IPS DF 6.9 (cell line): ENCODE measurements at places on chromosomes 7 and 10.

DNA sequence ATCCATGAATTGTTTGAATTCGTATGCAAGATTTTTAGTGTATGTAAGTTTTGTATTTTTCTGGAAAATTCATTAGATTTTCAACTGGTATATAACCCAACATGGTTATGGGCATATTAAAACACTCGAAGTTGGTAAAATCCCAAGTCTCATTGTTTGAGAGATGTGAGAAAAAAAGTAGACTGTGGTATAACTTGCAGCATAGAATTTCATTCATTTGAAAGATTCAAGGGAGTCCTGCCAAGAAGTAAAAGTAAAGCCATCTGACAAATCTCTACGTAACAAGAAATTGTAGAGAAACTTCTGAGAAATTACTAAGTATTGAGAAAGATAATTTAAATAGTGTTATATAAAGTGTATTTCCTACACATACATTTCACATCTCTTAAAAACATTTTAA is 40.2 kb downstream of the SEMA3E start:
- no peak for DNase-seq

DNA sequence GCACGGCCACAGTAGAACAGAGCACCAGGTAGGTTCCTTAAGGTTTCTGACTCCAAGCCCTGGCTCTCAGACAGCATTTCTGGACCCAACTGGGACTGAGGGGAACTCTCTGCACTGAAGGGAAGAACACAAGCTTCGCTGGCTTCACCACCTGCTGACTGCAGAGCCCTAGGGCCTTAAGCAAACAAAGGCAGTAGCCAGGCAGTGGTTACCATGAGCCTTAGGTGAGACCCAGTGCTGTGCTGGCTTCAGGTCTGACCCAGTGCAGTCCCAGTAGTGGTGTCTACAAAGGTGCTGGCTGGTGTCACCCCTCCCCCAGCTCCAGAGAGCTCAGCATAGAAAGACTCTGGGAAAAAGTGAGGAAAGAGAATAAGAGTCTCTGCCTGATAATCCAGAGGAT is 59.5 kb downstream of the SIRT1 start:
- DNase-seq = no peak

- DNase-seq = no peak
Observed at GRCh38 chr7:98203261-98203963, 7.8 kb upstream of the BHLHA15 start.

DNA sequence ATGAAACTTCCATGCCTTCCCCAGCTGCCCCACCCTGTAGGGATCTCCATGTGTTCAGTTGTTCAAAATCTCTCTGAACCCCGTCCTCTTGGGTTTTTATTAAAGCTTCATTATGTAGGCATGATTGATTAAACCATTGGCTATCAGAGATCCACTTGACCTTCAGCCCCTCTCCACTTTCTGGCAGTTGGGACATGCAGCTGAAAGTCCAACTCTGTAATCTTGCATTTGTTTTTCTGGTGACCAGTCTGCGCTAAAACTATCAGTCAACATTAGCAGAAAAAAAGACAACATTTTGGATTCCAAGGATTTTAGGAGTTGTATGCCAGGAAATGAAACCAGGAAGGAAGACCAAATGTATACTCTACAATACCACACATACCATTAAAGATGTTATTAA is 1115.1 kb downstream of the XPNPEP1 start:
- no peak for DNase-seq

GRCh38 chr7:46622251-46622650 is 701.2 kb upstream of the IGFBP3 start:
- DNase-seq = no peak

DNA sequence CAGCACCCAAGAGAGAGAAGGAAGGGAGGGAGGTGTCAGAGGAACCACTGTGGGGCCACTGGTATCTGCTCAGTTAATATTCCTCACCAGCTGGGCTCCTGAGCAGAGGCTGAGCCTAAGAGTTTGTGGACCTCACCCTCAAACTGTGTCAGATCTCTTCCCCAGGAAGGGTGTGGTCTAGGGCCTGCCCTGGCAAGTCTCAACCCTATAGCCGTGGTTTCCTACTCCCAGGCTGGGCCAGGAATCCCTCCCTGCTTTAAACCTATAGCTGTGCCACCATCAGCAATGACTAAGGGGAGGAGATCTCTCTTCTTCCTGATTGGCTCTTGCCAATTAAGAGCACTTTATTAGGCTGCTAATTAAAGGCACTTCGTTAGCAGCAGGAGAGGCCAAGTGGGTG is 29.9 kb downstream of the POLL start:
- no peak for DNase-seq

GRCh38 chr10:86775056-86775869 is 18.8 kb downstream of the BMPR1A start:
- DNase-seq = no peak

DNA sequence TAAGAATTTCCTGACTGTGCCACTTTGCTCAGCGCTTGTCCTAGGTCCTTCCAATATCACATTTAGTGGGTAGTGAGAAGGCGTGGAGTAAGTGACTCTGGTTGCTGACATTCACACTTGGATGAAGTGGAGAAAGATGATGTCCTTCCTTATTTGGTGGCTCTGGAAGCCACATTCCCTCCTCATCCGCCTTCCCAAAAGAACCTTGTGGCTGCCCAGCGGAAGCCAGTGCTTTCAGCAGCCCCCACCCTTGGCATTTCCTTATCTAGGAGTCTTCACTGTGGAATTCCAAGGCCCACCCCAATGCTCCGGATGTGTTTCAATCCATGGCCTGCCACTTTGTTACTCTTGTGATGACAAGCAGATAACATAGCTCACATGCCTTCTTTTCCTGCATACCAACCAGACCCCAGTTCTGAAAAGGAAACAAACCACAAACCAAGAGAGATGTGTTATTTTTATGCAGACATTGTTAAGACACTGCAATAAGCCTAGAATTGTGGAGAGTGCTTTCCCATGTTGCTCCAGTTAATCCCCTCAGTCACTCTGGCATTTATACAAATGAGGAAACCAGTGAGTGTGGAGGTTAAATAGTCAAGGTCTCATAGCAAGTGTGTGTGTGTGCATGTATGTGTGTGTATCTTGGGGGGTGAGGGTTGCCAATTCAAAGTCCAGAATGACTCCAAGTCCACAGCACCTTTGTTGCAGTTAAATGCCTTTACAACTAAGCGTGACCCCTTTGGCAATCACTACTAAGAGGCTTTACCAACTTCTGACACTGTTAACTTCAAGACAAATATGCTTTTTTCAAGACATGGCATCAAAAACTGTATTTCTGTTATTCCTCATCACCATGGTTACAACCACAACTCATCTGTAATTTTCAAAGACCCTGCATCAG is 10.3 kb upstream of the ANKRD1 start:
- DNase-seq = peak; percentile 55

DNA sequence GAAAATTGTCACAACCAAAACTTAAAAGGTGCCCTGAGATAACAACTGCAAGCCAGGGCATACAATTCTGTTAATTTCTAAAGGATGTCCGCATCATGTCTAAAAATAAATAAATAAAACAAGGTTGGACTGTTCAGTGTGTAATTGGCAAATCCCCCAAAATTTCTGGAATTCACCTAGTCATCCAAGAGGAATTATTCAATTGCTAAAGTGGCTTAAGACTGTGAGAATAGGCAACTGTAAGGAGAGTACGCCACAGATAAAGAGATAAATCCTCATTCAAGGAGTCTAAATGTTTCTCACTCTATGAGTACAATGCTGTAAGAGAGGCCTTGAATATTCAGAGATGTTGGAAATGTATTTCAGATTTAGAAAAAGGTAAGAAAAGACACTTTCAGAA is 37.2 kb downstream of the PIK3AP1 start:
- DNase-seq = no peak

- no peak for DNase-seq
Observed at GRCh38 chr10:43166880-43167497, 28.7 kb downstream of the CSGALNACT2 start.

DNA sequence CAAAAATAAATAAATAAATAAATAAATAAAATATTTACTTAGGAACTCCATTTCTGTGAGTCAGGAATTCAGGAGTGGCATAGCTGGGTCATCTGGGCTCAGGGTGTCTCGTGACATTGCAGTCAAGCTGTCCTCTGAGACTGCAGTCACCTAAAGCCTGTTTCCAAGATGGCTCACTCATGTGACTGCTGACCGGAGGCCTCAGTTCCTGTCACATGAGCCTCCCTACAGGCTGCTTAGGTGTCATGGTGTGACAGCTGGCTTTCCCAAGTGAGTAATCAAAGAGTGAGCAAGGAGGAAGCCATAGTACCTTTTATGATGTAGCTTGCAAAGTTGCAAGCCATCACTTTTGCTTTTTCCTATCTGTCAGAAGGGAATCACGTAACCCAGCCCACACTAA is 128.6 kb upstream of the KCTD7 start:
- no peak for DNase-seq

GRCh38 chr7:19455623-19456022 is 253.2 kb downstream of the POLR1F start:
- no peak for DNase-seq

DNA sequence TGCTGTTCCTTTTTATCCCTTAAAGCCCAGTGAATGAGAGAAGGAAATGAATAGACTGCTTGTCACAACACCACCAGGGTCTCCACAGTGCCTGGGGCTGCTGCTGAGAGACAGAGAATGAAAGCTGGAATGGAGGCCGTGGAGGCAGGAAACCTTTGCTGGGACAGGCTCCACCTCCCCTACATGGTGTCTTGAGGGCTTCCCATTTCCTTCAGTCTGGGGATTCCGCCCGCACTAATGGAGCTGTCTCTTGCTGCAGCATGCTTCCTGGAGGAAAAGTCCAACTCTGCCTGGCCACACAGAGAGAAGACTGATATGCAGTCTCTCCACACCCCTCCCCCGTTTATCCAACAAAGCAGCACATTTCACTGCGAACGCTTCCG is 54.5 kb downstream of the LRRC4 start:
- no peak for DNase-seq

GRCh38 chr10:121514141-121514865 is 83.9 kb downstream of the FGFR2 start:
- no peak for DNase-seq

DNA sequence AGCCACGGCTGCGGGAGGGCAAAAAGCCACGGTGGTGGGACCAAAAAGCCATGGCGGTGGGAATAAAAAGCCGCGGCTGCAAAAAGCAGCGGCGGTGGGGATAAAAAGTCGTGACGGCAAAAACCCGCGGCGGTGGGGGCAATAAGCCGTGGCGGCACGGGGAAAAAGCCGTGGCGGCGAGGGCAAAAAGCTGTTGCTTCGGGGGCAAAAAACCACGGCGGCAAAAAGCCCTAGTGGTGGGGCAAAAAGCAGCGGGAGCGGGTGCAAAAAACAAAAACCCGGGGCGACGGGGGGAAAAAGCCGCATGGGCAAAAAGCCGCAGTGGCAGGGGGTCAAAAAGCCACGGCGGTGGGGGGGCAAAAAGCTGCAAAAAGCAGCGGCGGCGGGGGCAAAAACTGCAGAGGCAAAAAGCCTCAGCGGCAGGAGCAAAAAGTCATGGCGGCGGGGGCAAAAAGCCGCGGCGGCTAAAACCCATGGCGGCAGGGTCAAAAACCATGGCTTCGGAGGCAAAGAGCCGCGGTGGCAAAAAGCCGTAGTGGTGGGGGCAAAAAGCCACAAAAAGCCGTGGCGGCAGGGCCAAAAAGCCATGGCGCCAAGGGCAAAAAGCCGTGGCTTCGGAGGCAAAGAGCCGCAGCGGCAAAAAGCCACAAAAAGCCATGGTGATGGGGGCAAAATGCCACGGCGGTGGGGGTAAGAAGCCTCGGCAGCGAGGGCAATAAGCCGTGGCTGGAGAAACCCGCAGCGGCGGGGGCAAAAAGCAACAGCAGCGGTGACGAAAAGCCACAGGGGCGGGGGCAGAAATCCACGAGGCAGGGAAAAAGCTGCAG is 525.8 kb downstream of the ZNF33B start:
- no peak for DNase-seq

GRCh38 chr10:14074062-14074884 is 256.5 kb downstream of the FRMD4A start:
- no peak for DNase-seq

- no peak for DNase-seq
Observed at GRCh38 chr7:54831046-54831643, 72.1 kb upstream of the SEC61G start.
